Endothelial cell of coronary artery (primary cell): ENCODE measurements at places on chromosomes 13 and 19. TPM values are rescaled to one million over a fixed set of nuclear protein-coding genes. Genes with fewer than 3 reads are reported as not detected.

Gene TNFAIP8L1
- total RNA-seq, result 27.3 and 33.1 TPM in 2 replicates

Gene IL27RA
- total RNA-seq, result 5.9 and 8.5 TPM in 2 replicates

Gene ZNF829
- 0.45 and 1.8 TPM in 2 replicates for total RNA-seq

Gene FCAR
- total RNA-seq, result not detected in 2 replicates

Gene ZNF723
- total RNA-seq, result not detected in 2 replicates

Gene ZNF534
- total RNA-seq, result not detected in 2 replicates

Gene TPTE2
- not detected in 2 replicates for total RNA-seq

Gene SIGLEC5
- not detected in 2 replicates for total RNA-seq

Gene TEX29
- not detected in 2 replicates for total RNA-seq

Gene NXNL1
- not detected in 2 replicates for total RNA-seq

Gene TEX101
- total RNA-seq, result not detected in 2 replicates

Gene NEK3
- total RNA-seq, result 12.8 and 15.2 TPM in 2 replicates

Gene ZNF470
- total RNA-seq, result 3.1 and 5.5 TPM in 2 replicates

Gene ZNF816
- total RNA-seq, result 6.9 and 8.3 TPM in 2 replicates
